CD4-positive, alpha-beta T cell treated with Interleukin-4 for 4 hours (primary cell): ENCODE measurements at places on chromosomes 7 and 10.

DNA sequence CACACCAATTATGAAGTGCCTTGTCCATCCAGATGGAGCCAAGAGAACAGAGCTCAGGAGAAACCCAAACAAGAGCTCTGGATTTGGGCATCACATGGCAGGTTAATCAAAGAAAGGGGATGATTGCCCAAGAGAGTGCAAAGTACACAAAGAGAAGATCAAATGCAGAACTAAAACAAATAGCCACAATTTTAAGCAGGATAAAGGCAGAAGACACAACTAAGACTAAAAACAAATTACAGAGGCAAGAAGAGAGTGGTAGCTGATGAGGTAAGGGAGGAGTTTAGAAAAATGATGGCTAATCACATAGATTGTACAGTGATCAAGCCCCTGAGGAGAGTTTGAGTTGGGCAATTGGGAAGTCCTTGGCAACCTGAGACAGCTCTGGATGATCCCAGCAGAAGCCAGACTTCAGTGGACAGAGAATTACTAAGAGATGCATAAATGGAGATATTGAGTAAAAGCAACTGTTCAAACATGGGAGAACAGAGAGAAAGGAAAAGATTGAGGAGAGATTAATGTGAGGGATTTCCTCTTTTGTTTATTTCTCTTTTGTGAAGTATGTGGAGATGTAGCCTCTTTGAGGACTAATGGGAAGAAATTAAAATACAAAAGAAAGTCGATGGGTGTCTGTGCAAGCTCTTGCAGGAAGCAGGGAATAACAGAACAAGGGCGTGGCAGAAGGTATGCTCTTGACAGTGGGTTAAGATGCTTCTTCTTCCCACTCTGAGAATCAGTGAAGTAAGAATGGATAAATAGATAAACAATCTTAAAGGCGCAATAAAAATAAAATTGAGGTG, 101.9 kb downstream of the LRRN3 start:
- DNase-seq, result no peak

DNA sequence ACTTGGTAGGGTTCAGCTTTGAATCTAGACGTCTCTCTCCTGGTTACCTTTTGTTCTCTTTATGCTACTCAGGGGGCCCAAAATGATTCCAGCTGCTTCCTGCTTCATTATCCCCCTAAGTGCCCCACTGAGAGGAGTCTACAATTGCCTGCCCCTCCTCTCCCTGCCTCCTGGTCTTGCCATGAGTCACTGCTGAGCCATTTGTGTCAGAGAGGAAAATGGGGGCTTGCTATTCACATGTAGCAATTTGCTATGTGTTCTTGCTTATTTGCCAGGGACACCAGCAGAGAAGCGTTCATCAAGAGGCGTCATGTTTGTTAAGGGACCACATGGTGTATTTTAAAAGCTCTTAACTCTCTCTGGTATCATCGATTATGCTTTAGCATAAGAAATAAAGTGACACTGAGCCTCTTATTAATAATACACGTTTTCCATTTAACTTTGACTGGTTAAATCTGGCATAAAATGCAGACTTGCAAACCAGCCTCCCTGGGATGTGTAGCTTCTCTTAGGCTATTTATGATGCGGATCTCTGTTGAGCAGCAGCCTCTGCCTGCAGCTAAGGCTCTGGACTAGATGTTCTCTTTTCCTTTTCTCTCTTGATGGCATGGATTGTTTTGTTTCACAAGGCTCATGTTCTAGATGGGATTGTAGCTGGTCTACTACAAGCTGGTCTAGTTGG, 239.3 kb downstream of the AUTS2 start:
- no peak for DNase-seq

- no peak for DNase-seq
Measured at GRCh38 chr10:43084812-43085211, 7.9 kb downstream of the RET start.

DNA sequence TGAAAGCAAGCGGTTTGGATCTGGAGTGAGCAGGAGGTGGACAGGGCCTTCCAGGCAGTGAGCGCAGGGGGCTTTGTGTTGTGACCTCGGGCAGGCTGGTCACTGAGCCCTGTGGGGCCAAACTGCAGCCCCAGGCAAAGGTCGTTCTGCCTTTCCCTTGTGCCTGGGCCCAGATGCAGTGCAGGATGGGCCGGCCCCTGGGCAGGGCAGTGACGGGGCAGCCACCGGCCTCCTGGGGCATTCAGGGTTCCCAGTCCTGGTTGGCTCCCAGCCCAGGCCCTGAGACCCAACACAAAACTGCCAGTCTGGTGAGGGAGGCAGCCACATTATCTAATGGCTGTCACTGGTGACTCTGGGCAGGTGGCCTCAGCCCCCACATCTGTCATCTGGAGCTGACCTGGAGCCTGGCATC, 7.1 kb downstream of the ARPC1B start:
- DNase-seq, result no peak

DNA sequence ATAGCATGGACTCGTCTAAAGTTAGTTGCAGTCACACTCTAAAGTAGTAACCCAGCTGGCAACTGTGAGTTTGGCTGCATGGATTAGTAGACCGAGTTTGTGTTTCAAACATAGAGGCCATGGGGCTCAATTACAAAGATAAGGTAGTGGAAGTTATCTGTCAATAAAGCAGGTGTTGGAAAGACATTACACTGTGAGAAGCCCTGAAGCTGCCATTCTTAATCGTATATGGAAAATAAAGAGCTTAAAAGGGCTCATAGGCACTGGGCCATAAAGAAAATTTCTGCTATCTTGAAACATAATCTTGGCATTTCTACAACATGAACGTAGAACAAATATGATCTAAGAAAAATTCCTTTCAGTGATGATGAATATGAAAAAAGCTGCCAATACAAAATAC, 837.7 kb downstream of the REEP3 start:
- DNase-seq, result no peak

DNA sequence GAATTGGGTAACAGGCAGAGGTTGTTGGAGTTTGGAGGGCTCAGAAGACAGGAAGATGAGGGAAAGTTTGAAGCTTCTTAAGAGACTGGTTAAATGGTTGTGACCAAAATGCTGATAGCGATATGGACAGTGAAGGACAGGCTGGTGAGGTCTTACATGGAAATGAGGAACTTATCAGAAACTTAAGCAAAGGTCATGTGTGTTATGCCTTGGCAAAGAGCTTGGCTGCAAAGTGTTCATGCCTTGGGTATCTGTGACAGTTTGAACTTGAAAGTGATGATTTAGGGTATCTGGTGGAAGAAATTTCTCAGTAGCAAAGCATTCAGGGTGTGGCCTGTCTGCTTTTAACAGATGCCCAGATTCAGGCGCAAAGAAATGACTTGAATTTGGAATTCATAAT, 64.5 kb upstream of the EEPD1 start:
- DNase-seq, result no peak

DNA sequence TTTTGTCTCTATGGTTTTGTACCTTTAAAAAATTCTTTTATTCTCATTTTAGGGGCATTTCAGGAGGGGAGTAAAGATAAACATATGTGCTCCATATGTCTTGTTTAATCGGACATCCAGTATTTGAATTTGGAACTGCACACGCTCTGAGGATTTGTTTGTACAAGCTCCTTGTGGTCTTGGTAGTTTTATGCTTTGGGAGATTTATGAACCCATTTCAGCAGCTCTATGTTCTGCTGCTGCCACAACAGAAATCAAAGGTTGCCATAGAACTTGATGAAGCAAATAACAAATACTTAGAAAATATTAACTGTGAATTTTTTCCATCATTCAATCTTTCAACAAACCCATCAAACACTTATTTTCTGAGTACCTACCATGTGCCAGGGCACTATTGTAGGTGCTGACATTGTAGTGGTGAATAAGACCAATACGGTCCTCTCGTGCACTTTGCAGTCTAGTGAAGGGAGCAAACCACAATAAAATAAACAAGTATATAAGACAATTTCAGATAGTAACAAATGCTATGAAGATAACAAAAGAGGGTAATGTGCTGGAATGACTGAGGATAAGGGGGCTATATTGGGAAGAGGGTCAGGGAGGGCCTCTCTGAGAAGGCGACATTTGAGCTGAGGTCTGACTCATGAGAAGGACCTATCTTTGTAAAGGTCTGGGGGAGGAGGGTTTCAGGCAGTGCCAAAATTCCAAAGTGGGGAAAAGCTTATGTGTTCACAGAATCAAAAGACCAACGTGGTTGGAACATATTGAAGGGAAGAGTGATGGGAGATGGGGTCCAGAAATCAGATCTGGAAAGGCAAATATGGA, 30.4 kb downstream of the MYPN start:
- DNase-seq, result no peak

DNA sequence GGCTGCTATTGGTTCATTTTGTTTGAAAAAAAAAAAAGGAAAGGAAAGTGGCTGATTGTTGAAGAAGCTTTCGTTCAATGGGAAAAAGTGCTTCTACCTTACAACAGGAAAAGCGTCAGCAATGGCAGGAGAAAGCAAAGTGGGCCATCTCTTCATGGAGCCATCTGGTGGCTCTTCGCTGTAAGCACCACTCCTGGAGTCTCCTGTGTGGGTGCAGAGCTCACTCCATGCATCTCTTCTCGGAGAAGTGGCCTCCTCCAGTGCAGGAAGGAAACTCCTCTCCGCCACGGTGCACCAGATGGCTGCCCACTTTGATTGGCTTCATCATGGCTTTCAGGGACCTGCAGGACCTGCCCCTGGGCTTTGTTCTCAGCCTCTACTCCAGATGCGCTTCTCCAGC, 250.9 kb downstream of the PTEN start:
- DNase-seq, result peak; percentile 33

- no peak for DNase-seq
Measured at GRCh38 chr7:112399501-112399900, 50.8 kb upstream of the IFRD1 start.

- no peak for DNase-seq
Measured at GRCh38 chr10:34721208-34721840, 93.8 kb downstream of the PARD3 start.

GRCh38 chr10:51394039-51394438, 305.4 kb downstream of the CSTF2T start:
- DNase-seq, result no peak

DNA sequence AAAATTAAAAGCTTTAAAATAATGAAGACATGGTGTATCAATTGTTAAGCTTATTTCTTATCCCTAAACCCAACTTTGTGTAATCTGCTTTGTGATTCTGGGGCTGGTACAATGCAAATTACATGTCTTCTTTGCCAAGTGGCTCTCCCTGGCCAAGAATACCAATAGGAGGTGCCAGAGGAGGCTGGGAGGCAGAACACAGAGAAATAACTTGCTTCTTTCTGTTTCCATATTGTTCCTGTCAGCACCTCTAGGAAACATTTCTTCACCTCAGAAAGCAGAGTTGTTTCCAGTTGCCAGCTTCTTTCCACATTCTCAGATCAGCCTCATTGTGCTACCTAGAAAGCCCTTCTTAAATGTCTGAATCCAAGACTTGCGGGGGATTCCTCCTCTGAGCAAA, 174.4 kb downstream of the MDFIC start:
- no peak for DNase-seq

DNA sequence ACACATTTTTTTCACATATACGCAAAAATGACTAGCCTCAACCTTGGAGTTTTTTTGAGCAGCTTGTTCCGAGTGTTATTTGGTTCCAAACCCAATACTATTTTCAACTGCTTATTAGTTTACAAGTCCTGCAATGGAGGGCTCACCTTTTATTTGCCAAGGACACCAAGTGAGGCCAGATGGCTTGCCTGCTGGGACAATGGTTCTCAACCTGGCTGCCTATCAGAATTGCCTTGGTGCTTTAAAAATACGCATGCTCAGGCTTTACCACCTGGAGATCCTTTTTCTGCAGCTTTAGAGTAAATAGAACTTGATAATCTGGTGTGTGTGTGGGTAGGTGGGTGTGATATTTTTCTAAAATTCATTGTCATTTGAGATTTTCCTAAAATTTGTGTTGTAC, 276.8 kb downstream of the MTERF1 start:
- no peak for DNase-seq

DNA sequence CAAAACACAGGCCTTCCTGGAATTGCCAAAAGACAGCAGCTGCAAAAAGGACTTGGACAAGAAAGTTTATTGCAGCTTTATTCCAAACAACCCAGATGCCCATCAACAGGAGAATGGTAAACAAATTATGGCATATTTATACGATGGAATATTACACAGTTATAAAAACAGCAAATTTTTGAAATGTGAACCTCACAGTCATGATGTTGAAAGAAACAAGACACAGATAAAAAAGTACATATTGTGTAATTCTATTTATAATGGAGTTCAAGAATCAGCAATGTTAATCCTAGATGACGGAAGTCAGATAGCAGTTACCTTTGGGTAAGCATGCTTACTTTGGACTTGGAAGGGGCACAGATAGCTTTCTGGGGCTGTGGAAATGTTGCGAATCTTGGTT, 44.4 kb downstream of the SYPL1 start:
- no peak for DNase-seq

- DNase-seq, result no peak
Measured at GRCh38 chr10:23614483-23614882, 175.6 kb downstream of the OTUD1 start.

DNA sequence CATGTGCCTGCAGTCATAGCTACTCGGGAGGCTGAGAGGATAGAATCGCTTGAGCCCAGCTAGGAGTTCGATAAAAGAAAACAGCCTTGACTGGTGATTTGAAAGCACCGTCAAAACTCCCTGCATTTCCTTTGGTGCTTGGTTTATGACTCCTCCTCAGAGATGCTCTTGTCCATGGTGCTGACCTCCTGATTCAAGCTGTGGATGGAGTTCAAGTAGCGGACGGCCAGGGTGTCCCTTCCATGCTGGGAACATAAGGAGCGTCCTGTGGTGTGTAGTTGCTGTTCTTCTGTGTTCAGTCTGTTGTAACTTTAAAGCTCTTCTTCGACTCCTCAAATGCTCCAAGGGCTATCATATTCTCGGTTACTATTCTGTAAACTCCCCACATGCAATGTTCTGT, 382.5 kb upstream of the KIAA1217 start:
- no peak for DNase-seq

- no peak for DNase-seq
Measured at GRCh38 chr7:1924258-1924817, 254.3 kb downstream of the ELFN1 start.

DNA sequence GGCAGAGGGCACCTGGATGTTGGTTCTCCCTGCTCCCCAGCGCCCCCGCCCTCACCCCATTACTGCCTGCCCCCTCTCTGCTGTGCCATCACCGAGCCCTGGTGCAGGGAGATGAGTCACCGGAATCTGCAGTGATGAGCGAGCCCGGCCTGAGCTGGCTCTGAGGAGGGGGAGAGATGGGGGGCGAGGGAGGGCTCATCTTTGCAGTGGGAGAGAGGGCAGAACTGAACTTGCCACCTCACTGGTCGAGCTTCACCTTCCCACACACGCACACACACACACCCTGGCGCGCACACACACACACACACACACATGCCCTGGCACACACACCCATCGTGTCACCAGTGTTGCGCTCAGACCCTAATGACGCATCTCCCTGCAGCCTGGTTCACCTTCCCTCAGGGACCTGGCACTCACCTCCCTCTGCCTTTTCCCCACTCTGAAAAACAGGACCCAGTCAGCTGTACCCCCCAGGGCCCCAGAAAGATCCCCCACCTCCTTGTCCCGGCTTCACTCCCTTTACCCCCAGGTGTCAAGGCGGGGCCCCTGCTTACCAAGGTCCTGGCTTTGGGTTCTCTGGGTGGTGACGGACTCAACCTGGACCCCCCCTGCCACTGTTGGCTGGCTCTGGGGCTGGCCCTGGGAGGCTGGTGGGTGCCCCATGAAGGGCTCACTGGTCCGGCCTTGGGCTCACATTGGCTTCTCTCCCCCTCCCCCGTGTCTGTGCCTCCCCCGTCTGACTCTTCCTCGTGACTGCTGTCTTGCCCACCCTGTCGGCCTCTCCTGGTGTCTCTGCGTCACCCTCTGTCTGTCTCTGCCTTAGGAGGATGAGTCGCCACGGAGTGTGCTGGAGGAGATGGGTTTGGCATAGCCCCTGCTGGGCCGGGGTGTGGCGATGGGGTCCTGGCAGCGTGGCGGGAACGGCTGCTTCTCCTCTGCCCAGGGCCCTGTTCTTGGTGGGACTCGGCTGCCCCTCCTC, 5.4 kb downstream of the VGF start:
- no peak for DNase-seq
